Stimulated activated CD4-positive, alpha-beta T cell treated with anti-CD3 and anti-CD28 coated beads, TNF-alpha, amount 100 ng/mL, for 1 hour (primary cell): ENCODE measurements at places on chromosomes 4 and X.

- DNase-seq = no peak
These were observed 175.4 kb upstream of the FRG1 start for GRCh38 chr4:189765301-189765700.

- DNase-seq = no peak
These were observed 7.2 kb downstream of the PGAM4 start for GRCh38 chrX:77962068-77962902.

DNA sequence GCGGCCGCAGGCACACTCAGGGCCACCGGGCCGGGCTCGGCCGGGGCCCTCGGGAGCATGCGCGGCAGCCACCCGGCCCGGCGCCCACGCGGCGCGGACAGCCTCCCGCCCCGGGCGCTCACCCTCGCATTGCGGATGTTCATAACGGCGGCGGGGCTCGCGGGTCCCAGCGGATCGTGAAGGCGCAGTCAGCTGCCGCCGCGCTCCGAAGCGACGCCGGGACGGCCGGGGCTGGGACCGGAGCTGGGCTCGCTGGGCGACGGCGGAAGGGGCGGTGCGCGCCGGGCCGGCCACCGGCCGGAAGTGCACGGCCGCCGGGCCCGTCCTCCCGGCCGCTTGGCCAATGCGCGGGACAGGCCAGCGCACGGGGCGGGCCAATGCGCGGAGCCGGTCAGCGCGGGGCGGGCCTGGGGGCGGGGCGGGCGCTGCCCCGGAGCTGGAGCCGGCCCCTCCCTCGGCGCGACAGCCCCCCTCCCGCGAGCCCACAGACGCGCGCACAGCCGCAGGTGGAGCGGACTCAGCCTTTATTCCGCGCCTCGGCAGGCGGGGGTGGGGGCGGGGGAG is at the start of gene NAA10:
TSS of gene NAA10 (minus strand) at position 276 of the 564 bp plus-strand sequence. CDS start at position 143, 133 bp downstream.
- DNase-seq = no peak

DNA sequence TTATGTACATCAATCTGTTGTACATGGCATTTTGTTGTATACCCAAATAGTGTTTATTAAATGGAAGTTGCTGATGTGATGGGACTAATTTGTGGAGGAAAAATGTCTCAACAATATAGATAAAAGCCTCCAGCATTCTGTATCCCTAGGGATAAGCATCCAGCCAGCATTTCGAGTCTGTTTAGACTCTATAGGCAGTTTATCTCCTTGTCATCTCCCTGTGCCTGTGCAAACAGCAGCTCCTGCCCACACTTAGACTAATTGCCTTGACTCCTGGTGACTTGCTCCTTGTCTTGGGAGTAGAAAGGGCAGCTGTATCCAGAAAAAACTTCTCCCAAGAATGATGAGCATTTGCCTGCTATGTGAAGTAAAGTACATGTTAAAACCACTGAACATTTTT is 83.8 kb downstream of the DOCK11 start:
- DNase-seq = no peak

DNA sequence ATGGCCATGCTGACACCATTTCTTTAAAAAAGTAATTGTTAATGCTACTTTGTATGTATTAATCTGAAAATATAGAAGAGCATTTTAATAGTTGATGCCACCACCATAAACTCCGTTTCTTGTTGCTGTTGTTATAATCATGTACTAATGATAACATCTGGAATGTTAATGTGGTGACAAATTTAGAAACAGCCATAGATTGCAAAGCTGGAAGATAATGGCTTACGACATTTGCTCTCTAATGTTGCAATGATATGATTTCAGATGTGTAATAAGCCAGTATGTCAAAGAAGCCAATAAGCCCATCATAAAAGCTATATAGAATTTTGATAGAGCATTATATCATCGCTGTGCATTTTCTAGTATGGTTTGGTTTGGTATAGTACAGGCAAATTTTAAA is 579.4 kb upstream of the ZFP42 start:
- no peak for DNase-seq

DNA sequence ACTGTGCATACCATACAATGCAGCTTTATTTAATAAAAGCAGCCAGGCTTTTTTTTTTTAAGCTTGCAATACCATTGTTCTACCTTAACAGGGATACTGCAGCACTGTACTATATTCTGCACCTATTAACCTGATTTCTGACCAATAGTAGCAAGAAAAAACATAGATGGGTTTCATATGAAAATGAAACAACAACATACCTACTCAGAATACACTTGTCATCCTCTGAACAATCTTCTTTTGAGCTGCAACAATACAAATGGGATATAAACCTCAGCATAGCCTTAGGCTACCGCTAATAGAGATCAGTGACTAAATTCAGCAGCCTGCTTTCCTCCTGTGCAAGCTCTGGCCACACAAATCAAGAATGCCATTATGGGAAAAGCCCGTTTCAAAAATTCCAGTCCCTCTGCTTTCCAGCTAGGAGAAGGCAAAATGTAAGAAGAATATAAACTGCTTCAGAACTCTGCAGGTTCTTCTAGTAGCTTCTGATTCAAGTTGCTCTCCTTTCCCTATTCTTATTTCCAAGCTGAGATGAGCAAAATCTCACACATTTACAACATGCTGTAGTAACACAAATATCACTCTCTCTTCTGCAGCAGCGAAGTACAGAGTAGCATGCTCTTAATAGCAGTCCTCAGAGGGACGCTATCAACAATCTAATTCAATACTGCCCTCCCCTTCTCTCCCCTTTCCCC is 143.4 kb downstream of the KLHL13 start:
- DNase-seq = no peak

- no peak for DNase-seq
These were observed 6.0 kb upstream of the ASB11 start for GRCh38 chrX:15321447-15321846.

DNA sequence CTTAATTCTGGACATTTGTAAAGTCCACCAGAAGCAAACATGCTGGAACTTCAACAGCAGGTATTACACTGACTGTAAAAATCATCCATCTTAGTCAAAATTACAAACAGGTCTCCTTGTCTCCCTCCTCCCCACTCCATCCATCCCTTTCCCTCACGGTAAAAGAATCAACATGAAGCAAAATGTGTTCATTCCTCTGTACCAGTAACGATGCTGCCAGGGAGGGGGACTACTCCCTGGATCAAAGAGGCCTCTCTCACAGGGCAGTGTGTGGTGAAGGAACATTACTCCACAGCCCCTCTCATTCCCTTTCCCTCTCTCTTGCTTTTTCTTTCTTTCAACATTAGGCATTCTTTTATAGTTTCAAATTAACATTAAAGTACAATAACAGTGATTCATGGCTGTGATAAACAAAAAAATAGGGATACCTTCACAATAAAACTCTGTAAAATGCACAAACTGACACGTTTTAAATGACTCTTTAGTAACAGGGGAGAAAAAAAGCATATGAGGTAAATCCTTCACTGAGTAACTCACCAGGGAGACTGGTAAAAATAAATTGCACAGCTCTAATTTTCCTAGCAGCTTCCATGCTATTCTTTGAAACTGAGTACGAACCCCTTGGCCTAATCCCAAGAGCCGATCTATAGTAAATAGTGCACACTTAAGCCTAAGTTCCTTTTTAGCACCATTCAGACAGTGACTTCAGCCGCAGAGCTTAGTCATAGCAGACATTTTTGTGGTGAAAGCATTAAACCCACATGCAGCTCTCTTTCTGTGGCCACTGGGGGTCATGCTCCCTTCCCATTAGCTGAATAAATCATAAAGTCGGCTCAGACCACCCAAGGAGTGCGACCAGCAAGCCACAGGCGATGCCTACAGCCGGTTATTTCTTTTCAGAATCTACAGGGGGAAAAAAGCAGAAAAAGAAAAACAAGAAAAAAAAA is 215.6 kb upstream of the GYPA start:
- DNase-seq = no peak

DNA sequence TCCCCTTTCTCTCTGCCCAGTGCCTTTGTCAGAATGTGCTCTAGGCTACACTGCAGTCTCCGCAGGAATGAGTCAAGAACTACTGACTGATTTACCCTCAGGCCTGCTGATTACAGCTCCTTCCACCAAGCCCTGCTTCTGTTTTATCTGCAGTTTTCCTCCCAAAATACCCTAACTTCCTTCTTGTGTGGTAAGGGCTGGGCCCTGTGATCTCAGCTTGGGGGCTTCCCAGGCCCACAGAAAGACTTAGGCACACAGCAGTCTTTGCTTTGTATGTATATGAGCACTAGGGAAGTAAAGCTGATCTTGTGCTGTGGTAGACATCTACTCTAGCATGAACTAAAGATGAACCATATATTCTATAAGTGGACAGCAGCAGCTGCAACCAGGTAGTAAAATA is 18.8 kb downstream of the PAK3 start:
- no peak for DNase-seq

- DNase-seq = no peak
These were observed 60.9 kb downstream of the SEC24B start for GRCh38 chr4:109494563-109494962.

DNA sequence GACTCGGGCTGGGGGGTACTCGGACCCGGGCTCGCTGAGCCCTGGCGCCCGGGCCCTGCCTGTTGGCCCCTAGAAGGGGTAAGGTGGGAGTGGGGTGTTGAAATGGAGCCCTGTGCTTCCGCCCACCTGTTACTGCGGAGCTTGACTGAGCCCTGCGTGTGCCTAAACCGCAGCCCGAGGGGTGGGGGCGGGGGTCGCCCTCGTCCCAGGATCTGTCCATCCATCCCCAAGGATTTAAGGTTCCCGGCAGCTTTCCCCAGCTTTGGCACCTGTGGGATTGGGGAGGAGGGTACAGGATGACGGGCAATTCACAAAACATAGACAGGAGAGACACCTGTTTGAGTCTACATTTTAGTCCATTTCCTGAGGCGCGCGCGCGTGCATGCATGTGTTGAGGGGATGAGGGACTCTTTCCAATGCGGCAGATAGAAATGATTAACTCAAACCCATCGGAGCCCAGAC is 779 bp downstream of the GABRQ start:
- DNase-seq = no peak

DNA sequence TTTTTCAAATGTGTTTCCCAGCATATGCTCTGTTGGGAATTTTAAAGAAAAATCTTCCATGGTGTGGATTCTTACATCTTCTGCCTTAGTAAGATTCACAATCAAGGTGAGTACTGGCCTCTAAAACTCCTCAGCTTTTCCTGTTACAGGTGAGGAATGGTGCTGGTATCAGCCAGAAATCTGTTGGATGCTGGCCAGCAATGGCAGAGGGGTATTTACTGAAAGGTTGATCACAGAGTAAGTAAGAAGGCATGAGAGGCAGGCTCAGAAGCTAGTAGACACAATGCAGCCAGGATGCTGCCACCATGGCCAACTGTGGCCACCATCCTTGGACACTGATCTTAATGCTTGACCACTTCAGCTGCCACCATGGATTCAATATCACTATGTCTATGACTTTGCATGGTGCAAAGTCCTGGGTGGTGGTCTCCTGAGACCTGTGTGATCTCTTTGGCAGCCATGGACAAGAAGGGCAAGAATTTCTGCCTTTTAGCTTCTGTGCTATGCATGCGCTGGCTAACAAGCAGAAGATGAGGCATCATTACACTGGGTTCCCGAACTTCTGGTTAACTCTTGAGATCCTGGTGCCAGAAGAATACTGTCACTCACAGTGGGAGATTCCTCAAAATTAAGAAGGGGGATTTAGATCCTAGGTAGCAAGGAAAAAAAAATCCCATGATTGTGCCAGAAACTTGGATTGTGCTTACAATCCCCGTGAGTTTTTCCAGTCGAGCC is 60.2 kb downstream of the CHRNA9 start:
- DNase-seq = no peak

DNA sequence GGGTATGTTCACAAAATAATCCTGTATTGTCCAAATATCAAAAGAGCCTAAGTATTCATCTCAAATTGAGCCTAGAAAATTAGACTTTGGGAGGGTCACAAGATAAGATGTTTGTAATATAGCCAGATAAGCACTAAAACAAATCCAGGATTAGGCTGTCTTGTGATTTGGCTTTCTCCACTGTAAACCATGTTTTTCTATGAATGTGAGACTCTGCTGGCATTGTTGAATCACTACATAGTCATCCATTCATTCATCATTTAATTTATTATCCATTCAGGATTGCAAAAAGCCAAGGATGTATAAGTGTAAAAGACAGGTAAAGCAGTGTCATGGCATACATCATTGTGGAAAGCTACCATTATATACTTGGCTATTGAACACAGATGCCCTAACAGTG is 148.0 kb downstream of the GRID2 start:
- DNase-seq = no peak

GRCh38 chr4:101762025-101762424 is 28.5 kb upstream of the BANK1 start:
- DNase-seq = no peak

- no peak for DNase-seq
These were observed 243.4 kb upstream of the GK2 start for GRCh38 chr4:79651456-79651855.

DNA sequence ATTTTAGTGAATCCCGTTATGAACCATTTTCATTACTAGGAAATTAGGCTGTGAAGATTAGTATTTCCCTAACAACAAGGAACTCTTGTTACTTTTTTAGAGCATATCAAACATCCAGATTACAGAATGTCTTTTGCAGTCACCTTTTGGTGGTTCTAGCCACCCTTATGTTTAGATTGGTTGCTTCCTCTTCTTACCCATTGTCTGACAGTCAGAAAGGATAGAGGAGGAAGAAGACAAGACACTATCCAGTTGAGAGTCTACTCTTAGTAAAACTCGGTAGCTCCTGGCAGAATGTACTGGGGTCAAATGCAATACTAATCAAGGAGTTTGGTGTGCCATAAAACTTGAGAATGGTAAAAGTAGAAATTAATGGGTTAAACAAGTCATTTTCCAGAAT is 1.6 kb upstream of the GUCY1A1 start:
- DNase-seq = no peak

DNA sequence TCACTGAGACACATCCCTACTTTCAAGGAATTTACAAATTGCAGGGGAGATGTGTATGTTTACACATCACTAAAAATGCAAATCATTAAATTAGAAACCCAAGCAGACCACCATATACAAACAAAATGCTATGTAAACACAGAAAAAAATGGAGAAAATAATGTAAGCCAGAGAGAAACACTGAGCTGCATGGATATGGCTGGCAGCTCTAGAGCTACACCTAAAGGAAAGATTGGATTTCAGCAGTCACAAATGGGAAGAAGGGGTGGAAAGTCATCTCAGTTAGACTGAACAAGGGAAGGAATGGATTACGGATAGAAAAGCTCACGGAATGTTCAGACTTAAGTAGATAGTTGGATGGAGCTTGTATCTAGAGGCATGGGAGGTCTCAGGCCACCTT is 186.3 kb downstream of the MOSPD2 start:
- no peak for DNase-seq

DNA sequence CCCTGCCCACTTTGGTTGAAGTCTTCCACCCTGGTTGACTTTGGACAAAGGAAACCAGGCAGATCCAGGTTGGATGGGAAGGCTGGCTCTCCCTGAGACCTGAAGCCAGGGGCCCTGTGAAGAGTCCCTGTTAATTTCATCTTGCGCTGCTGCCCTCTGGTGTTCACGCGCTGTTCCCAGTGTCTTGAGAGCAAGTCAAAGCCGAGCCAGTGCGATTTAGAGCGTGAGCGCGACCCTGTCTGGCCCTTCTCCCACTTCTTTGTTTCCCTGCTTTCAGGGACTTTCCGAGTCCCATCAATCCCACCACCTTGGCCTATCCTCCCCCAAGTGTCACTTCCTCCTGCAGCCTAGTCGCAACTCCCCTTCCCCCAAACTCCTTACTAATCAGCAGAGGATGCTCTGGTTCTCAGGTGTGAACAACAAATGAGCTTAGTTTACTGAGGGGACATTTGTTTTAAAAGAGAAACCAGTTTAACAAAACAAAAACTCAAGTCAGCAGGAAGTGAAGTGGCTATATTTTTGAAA is 25.8 kb upstream of the CHRNA9 start:
- DNase-seq = peak; percentile 80

GRCh38 chr4:106615961-106616360 is 247.4 kb upstream of the GIMD1 start:
- DNase-seq = no peak

GRCh38 chrX:13009273-13009672 is 34.4 kb downstream of the TMSB4X start:
- no peak for DNase-seq
